ENCODE measurements at places on chromosomes 12 and 14.

- no peak for DNase-seq
Observed at GRCh38 chr12:87728931-87729593, 300.1 kb downstream of the C12orf50 start.

GRCh38 chr12:127542931-127543330 is 724.0 kb upstream of the TMEM132C start:
- DNase-seq: no peak

DNA sequence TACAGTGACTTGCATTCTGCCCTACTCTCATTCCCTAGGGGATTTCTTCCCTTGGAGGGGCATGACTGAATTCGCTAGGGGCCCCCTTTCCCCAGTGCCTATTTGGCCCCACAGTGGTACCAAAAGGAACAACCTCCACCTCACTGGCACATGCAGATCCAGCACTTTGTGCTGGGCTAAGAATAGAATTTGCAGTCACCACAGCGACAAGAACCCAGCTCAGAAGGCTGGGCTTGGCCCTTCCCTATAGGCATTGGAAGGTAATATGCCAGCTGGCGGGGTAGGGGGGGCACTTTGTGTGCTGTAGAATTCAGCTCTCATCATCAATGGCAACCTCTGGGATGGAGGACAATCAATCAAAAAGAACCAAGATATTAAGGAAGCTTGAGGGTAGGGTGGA is 13.9 kb downstream of the BAZ2A start:
- DNase-seq: no peak

GRCh38 chr12:108729612-108730364 is 1.5 kb downstream of the CORO1C start:
- no peak for DNase-seq
